ENCODE measurements at places on chromosomes 6 and 20.

DNA sequence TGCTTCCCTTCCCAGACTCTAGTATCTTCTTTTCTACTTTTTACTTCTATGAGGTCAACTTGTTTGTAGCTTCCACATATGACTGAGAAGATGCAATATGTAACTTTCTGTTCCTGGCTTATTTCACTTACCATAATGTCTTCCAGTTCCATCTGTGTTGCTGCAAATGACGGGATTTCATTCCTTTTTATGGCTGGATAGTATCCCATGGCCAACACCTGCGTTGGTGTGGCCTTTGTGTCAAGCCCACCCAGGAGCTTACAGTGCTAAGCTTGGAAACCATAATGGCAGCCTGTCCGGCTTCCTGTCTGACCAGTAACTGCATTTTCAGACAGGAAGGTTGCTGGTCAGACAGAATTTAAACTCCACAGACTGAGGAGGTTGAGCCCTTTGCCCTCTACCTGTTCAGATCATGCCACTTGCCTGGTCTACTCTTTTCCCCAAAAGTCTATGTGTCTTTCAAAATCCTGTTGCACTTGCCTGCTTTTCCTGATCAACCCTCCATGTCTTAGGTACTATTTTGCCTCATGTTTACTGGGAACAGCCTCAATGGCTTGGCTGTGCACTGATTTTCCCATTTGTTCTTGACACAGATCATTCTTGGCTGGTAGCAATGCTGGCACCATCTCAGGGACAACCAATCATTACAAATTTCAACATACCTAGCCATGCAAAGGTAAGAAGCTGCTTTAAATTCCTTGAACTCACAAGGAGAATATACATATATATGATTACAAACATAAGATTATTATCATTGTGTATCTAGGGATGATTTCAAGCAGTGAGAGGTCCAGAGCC, 114.3 kb upstream of the PLEKHG1 start:
- no peak for DNase-seq

GRCh38 chr6:110180228-110181008, at the start of gene CDC40:
CDC40 (plus strand) TSS chr6:110180427; CDS start chr6:110180445, 18 bp downstream.
- no peak for DNase-seq

- DNase-seq, result no peak
Observed at GRCh38 chr6:41022294-41022693, 16.7 kb downstream of the UNC5CL start.

GRCh38 chr6:41644297-41644879, 6.1 kb downstream of the MDFI start:
- no peak for DNase-seq

- no peak for DNase-seq
Observed at GRCh38 chr6:165566088-165566828, 96.8 kb downstream of the PDE10A start.

DNA sequence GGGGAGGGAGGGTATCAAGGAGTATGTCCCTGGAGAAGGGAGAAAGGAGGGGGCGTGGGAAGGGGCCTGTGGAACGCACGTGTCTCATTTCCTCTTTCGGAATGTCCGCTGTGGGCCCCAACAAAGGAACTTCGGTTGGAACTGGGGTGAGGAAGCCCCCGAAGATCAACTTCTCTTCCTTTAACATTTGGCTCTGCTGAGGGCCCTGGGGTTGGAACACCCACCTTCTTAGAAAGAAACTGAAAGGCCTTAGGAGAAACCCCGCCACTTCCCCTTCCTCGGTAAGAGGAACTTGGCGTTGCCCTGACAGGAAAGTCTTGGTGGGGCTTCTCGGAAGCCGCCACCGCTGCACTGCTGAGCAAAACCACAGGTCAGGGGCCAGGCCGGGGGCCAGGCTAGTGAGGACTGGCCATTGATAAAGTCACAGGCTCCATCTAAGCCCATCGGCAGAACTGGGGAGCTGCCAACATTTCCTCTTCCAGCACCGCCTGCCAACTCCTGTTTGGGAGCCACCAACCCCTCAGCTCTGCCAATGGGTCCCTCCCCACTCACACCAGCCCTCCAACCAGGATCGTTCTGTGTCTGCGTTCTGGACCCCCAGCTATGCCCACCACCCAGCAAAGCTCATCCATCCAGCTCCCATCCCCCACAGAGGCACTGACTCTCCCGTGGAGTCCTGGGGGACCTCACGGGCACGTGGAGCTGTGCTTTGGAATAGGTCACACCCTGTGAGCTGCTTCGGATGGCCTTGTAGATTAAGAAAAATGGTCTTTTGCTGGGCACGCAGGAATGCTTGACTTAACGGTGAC, 44.8 kb downstream of the FGD2 start:
- DNase-seq, result no peak

DNA sequence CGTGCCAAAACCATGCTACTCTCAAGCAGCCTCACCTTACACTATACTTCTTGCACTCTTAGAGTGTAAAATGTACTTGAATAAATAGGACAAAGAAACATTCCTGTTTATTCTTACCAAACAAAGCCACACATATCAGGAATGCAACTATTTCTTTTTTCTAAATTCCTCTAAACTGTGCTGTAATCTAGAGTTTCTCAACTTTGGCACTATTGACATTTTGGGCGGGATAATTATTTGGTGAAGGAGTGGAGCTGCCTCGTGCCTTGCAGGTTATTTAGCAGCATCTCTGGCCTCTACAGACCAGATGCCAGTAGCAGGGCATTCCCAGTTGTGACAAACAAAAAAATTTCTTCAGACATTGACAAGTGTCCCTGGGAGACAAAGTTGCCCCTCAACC, 86.9 kb downstream of the PHACTR1 start:
- DNase-seq, result no peak

DNA sequence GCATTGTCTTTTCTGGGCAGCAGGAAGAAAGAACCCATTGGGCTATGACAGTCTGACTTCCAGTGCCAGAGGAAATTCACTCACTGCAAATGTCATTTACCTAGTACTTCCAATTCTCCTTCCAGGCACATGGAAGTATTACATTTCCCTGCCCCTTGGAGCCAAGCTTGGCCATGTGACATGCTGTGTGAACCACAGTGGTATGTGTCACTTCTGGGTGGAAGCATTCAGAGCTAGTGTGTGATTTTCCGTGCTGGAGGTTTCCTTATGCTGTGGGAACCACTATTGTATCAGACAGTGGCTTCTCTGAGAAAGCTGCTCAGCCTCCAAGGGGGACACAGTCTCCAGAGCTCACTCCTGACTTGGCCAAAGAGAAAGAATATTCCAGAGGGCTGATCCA, 387.6 kb downstream of the CDC5L start:
- no peak for DNase-seq

DNA sequence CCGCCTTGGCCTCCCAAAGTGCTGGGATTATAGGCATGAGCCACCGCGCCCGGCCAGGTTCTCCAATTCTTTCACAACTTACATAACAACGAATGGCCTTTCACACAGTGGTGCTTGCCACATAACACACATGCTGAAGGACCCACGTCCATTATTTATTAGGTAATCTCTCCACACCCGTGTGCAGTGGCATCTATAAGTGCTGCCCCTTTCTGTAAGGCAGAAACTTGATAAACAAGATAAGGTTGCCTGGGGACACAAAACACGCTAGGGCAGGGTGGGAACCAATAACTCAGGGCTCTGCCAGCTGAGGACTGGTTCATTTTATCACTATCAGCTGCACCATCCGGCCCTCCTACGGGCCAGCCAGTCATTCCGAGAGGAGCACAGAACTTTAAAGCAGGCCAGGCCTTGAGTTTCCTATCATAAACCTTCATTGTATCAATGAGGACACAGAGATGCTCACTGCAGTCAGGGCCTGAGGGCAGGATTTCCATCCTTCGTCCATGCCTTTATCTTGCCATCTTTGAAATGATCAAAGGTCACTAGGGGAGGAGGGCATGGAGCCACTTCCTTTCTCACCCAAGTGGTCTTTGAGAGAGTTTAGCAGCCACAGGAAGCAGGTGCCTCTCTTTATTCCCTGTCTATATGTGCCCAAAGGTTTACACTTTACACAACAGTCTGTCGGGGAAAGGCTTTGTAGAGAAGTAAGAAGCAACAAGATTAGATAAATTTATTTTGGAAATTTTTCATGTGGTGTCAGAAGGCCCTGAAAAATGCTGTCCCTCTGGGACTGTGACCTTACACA, 37.6 kb downstream of the GPLD1 start:
- no peak for DNase-seq

DNA sequence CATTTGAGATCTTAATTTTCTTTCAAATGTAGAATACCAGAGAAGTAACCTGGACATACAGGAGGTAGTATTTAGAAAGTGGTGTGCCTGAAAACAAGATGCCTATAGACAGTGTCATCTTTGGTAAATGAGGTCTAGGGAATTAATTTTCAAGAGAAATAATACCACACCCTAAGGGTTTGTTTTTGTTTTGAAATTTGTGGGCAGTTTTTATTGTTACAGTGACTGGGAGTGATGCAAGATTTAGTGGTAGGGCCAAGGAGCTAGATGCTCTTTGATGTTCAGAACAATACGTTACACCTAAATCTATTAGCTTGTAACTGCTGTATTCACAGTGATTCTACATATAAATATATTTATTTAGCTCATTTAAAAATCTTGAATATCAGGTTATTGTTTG, 856.5 kb upstream of the MAP3K7 start:
- no peak for DNase-seq

- no peak for DNase-seq
Observed at GRCh38 chr6:15329197-15329671, 83.4 kb downstream of the JARID2 start.

GRCh38 chr6:33091957-33092356, 16.2 kb downstream of the HLA-DPB1 start:
- DNase-seq, result no peak

DNA sequence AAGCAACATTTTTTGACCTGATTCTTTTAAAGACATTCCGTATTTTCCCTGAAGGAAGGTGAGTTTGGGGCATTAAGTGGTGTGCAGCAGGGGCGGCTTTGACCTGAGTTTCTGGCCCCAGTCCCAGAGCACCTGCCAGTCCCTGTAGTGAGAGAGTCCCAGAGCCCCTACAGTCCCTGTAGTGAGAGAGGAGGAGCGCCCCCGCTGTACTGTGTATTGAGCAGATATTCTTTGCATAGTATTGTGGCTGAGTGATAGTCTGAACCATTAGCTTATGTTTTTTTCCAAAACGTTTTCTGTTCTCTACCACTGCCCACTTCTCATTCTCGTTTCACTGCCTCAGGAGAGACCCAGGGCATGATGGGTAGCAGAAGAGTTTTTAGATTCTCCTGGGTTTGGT, 17.2 kb upstream of the SH3BGRL2 start:
- no peak for DNase-seq

- no peak for DNase-seq
Observed at GRCh38 chr20:53839423-53840176, 230.8 kb downstream of the BCAS1 start.

GRCh38 chr6:33678233-33678931, 33.1 kb downstream of the UQCC2 start:
- DNase-seq, result no peak

DNA sequence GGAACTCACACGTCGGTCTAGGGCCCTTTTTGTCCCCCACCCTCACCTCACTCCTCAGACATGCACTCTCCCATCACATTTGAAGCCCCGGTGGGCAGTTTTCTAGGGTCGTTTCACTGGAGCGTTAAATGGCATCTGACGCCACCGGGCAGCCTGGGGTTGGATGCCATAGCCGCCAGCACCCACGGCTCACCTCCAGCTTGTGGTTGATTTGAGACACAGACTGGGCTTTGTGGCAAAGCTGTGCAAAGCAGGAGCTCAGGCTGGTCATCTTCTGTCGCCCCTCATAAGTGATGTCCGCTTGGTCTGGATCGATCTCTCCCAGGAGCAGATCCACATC, 530 bp downstream of the GOPC start:
- DNase-seq, result no peak

- DNase-seq, result peak; percentile 86
Observed at GRCh38 chr6:25703005-25703404, 51.0 kb downstream of the SCGN start.

GRCh38 chr6:44630125-44631028, 242.9 kb downstream of the CDC5L start:
- peak; percentile 43 for DNase-seq

- no peak for DNase-seq
Observed at GRCh38 chr6:11613858-11614257, 76.3 kb downstream of the TMEM170B start.

GRCh38 chr6:128271011-128271410, 249.4 kb downstream of the PTPRK start:
- no peak for DNase-seq

- no peak for DNase-seq
Observed at GRCh38 chr6:68728159-68728979, 93.3 kb downstream of the ADGRB3 start.

DNA sequence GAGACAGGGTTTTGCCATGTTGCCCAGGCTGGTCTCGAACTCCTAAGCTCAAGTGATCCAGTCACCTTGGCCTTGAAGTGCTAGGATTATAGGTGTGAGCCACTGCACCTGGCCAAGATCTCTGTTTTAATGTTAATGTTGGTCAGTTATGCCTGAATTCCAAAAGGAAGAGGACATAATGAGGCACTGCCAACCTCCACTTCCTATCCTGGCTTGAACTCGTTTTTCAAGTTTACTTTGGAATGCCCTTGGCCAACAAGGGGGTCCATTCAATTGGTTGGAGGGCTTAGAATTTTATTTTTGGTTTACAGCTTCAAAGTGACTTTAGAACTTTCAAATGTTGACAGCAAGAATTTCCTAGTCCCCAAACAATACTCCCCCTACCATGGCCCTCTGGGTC, 29.8 kb downstream of the DNAAF9 start:
- no peak for DNase-seq

- no peak for DNase-seq
Observed at GRCh38 chr6:35463292-35463691, 4.9 kb upstream of the RPL10A start.

GRCh38 chr20:58867211-58867610, 14.7 kb downstream of the GNAS start:
- no peak for DNase-seq

GRCh38 chr20:24043294-24043693, 54.7 kb upstream of the GGTLC1 start:
- DNase-seq, result no peak

All from NCI-H2081 (cell line).